ENCODE measurements at places on chromosomes 5 and 9. TPM values are rescaled to one million over a fixed set of nuclear protein-coding genes. Genes with fewer than 3 reads are reported as not detected.

ADRB2 gene
- total RNA-seq, result 13.3 TPM

IFNA2 gene
- total RNA-seq, result not detected

ARSI gene
- total RNA-seq, result 0.49 TPM

RELL2 gene
- 5.7 TPM for total RNA-seq

DNAJC21 gene
- 20.7 TPM for total RNA-seq

CYLC2 gene
- total RNA-seq, result not detected

PCDHB7 gene
- total RNA-seq, result 0.05 TPM

DOCK8 gene
- 3.0 TPM for total RNA-seq

MRPL36 gene
- 55.1 TPM for total RNA-seq

TPM2 gene
- 13.4 TPM for total RNA-seq

PPP2CA gene
- 203 TPM for total RNA-seq

SLC25A2 gene
- 0.15 TPM for total RNA-seq

GPR150 gene
- total RNA-seq, result 1.9 TPM

PRLR gene
- not detected for total RNA-seq

GABRA1 gene
- total RNA-seq, result not detected

PCDHGB5 gene
- total RNA-seq, result 7.9 TPM

ZNF608 gene
- 11.0 TPM for total RNA-seq

LMAN2 gene
- total RNA-seq, result 259 TPM

LOX gene
- total RNA-seq, result 18.3 TPM
